ENCODE measurements at places on chromosomes 7 and 10.

GRCh38 chr7:97298561-97298960 is 181.1 kb downstream of the SDHAF3 start:
- DNase-seq, result no peak

- no peak for DNase-seq
Measured at GRCh38 chr10:32341596-32341995, 5.4 kb downstream of the EPC1 start.

GRCh38 chr10:132418527-132419416 is 21.8 kb downstream of the PWWP2B start:
- no peak for DNase-seq

DNA sequence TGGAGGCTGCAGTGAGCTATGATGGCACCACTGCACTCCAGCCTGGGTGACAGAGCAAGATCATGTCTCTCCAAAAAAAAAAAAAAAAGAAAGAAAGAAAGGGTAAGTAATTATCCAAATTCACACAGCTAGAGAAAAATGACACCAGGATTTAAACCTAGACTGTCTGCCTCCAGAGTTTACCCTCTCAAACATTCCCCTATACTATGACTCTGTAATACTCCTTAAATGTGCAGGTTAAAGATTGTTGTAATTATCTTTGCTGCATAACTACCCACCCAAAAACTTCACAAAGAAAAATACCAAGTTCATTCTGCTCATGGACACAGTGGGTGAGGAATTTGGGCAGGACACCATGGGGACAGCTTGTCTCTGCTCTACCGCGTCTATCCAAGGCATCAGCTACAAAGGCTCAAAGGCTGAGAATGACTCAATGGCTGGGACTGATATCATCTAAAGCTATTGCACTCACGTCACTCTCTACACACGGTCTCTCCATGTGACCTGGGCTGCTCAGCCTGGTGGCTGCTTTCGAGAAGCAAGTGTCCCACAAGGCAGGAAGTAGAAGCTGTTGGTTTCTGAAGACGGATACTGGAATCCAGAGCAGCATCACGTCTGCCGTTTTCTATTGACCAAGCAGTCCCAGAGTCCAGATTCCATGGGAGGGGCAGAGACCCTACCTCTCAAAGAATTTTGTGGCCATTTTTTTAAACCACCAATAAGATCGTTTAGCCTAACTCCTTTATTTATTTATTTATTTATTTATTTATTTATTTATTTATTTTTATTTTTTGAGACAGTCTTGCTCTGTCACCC is 185.7 kb upstream of the AUTS2 start:
- no peak for DNase-seq

DNA sequence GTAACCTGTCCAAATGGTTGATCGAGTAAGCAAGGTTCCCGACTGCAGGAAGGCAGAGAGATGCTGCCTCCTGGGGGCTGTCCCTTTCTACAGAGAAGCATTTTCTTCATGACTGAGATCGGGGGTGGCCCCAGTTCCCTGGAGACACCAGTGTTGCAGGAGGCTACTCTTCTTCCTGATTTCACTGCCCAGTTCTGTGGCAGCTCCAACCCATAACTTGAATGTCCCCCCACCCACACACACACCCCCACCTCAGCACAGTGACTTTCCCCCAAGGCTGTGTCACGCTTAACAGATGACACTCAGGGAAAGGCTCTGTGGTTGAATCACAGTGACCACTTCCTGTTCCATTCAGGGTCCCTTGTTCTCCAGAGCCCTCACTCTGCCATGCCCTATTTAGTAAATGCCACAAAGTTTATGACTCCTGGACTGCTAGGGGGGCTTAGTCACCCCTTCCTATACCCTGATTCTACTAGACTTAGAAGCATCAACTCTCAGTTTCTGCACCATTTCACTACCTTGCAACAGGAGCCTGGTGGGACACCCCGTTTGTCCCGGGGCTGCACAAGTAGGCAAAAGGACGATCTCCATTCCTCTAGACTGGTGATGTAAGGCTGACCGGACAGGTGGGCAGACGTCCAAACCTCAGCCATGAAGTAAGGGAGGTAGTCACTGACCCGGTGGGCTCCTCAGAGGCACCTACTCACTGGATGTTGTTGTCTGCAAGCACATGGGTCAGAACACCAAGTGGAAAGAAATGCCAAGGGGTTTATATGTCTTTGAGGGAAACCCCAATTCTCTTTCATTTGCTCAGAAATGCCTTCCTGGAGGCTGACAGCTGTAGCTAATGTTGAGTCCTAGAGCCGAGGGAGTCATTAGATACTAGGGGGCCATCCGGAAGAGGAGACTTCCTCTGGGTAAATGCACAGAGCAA is 31.3 kb upstream of the SMC3 start:
- DNase-seq, result no peak

DNA sequence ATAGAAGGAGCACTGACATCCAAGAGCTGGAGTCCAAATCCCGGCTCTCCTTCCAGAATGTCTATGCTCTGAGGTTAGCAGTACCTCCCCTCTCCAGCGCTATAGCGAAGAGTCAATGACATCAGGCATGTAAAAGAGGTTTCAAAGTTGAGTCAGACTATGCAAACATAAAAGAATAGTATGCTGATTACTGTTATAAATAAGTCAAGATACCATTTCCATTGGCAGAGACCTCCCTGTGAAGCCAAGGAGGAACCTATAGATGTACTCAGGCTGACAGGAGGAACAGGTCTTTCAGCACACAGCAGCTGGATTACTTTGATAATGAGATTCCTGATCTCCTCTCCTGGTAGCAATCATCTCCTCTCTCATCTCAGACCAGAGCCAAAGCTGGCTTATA is 103.9 kb upstream of the EFCAB10 start:
- no peak for DNase-seq

DNA sequence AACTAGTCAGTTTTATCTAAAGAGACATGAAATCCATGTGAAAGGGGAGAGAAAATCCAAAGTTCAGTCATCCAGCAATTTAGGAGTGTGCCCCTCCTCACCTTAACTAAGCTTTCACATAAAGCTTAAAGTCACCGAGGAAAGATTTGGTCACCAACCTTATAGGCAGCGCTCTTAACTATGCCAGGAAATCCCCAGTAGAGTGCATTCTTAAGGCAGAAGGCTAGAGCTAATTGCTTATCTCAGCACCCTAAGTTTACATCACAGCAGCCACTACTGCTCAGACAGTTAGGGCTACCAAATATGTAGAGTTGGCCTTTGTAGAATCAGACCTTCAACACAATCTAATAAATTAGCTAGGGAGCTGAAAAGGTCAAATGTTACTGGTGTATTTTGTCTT is 47.9 kb downstream of the MTPN start:
- no peak for DNase-seq

DNA sequence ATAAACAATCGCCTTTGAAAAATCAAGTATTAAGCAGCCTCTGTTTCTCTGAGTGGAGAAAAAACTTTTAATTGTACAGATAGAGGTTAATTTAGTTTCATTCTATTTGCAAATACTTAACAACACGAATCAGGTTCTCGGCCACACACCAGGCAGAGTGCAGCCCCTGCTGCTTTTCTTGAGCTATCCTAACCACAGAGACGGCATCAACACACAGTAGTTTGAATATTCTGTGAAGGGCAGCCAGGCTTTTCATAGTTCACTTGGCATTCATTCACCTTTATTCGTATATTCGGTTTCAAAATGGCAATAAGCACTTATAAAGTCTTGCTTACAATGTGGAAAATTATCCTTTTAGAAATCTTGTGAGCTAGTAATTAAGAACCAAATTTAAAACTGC is 5.7 kb downstream of the ADARB2 start:
- DNase-seq, result no peak

- no peak for DNase-seq
Measured at GRCh38 chr10:31930023-31930751, 1.6 kb upstream of the ARHGAP12 start.

DNA sequence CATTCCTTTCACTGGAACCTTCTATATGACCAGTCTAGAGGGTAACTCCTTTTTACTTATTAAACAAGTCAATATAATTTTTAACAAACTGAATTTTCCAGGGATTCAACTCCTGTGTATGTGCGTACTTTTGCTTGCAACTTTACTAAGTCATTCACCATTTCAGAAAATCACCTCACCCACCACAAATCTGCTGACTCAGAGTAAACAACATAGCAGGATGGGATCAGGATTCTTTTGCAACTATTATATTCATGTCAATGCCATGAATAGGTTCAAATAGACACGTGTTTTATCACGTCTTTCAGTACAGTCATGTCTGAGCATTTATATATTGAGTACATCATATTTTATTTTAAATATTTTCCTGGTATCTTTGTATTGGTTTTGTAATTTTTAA is 14.5 kb downstream of the CTTNBP2 start:
- no peak for DNase-seq

Data from stimulated activated CD8-positive, alpha-beta memory T cell treated with anti-CD3 and anti-CD28 coated beads, Interleukin-15, amount 100 ng/mL, for 24 hours (primary cell).